ENCODE measurements at places on chromosomes 5 and 9.

GRCh38 chr5:175816348-175816747 lies 55.0 kb upstream of the CPLX2 start:
- DNase-seq: no peak

GRCh38 chr9:87464110-87464991 lies 33.3 kb upstream of the DAPK1 start:
- DNase-seq: no peak

DNA sequence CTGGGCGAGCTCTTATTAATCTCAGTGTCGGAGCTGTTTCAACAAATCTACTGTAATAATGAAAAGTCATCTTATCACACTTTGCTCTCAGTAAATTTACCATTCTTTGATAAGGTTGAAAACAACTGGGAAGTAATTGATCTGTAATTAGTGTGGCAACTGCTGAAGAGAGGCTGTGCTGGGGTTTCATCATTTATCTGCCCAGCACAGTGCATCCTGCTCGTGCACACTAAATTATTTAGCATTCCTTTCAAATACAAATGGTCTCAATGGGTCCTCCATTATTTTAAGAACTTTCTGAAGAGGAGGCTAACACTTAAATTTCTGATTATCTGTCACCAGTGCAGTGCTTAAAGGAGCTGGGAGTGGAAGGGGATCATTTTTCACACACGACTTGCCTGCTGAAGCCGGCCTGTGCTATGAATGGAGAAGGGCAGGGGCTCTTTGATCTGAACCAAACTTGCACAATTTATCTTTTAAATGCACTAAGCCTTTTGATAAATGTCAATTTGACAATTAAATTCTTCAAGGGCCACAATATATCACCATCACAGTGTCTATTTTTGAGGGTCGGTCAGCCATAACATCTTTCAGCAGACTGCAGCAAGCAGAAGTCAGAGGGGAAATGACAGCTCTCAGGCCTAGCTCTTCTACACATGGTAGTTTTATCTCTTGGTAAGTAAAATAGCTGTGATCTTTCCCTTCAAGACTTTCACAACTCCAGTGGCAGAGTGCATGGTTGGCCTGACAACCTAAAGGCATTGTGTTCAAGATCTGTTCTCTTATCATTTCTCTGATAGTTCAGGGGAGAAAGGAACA lies 106.4 kb upstream of the EFNA5 start:
- DNase-seq: no peak

DNA sequence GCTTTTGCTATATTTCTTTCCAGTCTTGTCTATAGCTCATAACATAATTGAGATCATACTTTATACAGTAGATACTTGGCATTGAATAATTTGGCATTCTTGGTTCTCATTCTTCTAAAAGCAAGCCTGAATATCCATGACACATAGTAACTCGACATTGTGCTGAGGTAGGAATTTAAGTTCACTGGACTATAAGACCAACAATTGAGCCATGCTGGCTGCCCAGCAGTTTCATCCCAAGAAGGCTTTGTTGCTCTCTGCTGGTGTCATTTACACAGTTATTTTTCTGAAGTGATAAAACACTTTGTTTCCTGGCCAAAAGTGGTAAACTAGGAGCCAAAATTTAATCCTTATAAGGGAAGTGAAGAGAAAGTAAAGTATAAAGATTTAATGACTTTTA lies 192.0 kb downstream of the ADAMTSL1 start:
- DNase-seq: no peak

DNA sequence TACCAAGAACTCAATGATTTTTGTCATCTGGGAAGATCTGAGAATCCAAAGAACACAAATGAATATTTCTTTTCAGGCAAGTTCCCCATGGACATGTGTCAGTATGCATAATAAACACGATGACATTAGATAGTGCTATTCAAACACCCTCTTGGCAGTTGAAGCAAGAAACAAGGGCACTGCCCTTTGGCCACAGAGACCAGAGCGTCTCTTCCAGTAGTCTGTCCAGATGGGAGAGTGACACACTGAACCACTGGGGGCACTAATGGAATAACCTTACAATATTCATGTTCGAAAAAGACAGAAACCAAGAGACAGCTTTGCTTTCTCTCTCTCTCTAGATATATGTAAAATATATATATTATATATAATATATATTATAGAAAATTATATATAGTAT lies 301.9 kb downstream of the CTNND2 start:
- no peak for DNase-seq

- DNase-seq: no peak
These were observed 2.8 kb upstream of the ENTREP1 start for GRCh38 chr9:69322256-69322655.

DNA sequence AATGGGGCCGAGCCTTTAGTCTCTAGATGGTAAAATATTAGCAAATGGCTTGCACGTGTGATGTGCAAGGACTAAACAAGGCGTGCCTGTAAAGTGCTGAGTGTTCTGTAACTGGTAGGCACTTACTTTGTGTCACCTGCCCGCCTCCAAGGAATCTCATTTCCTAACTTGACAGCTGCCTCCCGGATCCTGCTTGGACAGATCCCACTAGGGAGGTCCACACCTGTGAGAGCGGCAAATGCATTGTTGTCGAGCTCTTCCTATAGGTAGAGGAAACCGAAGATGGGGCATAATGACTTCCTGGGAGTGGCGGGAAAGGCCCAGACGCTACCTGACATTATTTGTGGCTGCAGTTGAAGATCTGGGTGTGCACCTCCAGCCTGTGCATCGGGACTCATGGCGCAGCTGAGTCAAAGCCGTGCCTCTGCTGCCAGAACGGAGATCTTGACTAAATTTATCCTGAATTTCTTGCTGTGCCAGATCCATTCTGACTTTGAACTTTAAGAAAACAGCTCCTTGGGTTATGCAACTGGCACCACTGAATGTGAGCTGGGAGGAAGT lies 79.8 kb downstream of the TENT4A start:
- DNase-seq: no peak

- DNase-seq: no peak
These were observed 409.5 kb downstream of the ARHGEF28 start for GRCh38 chr5:74035521-74035937.

GRCh38 chr9:38390851-38391250 lies 1.7 kb upstream of the ALDH1B1 start:
- DNase-seq: no peak

- DNase-seq: no peak
These were observed 99.8 kb downstream of the TAF11L14 start for GRCh38 chr5:17734011-17734410.

GRCh38 chr5:179378116-179378440 lies 32.8 kb upstream of the ADAMTS2 start:
- no peak for DNase-seq

DNA sequence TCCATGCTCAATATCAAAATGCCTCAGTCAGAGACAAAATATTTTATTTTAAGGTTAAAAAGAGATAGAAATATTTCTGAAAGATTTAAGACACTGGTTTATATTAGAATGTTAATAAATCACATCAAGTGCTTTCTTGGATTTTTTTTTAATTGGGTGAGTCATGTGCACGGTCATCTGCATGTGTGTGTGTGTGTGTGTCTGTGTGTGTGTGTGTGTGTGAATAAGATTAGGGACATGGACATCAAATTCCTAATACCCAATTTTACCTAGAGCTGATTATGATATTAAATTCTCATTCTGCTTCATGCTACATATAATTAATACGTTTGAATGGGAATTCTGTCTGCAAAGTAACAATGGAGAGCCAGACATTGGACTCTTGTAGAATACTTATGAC lies 122.9 kb downstream of the BASP1 start:
- no peak for DNase-seq

DNA sequence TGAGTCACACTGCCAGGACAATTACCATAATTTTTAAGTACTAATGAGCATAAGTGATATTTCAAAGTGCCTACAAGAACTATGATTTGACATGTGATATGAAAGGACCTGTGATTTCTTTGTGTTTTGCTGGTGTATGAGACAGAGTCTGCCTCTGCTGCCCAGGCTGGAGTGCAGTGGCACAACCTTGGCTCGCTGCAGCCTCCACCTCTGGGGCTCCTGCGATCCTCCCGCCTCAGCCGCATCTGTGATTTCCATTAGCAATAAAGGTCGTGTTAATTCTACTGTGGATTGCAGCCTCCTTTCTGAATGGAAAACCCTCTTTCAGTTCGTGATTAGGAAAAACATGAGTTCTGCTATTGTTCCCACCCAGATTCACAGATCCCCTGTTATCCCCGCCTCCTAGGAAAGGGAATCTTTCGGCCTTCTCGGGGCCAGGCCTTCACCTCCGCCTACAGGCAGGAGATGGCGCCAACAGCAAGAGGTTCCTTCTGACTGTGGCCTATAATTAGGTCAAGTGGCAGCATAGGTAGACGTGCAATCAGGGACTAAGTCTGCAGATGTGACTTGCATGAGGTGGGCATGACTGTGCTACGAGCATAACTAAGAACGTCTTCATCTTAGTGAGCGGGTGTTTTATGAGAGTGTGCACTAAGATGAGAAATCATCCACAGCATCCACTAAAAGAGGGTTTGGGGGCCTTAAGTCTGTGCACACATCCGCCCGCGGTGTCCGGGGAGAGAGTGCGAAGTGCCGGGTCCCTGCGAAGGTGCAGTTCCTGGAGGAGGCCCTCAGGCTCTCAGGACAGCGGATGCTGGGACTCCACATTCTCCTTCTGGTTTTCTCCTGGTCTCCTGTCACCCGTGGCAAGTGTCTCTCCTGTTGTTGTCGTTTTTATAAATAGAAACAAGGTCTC lies 23.1 kb downstream of the TRIM7 start:
- peak; percentile 83 for DNase-seq

GRCh38 chr9:99083051-99083450 lies 21.9 kb upstream of the TGFBR1 start:
- DNase-seq: no peak

DNA sequence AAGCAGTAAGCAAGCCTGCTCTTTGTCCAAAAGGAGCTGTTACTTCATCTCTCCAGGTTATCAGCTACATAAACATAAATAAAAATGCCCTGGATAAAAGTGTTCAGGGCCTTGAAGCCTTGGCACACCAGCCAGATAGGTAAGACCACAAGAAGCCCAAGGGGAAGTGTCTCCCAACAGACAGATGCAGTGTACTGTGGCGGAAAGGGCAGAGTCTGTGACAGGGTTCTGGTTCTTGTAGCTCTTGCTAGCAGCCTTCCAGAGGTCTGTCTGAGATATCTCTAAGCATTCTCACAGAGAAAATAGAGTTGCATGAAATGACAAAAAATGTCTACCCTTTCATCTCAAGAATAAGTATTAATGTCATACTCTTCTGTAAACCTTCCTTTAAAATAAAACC lies 30.1 kb downstream of the ISOC1 start:
- no peak for DNase-seq

DNA sequence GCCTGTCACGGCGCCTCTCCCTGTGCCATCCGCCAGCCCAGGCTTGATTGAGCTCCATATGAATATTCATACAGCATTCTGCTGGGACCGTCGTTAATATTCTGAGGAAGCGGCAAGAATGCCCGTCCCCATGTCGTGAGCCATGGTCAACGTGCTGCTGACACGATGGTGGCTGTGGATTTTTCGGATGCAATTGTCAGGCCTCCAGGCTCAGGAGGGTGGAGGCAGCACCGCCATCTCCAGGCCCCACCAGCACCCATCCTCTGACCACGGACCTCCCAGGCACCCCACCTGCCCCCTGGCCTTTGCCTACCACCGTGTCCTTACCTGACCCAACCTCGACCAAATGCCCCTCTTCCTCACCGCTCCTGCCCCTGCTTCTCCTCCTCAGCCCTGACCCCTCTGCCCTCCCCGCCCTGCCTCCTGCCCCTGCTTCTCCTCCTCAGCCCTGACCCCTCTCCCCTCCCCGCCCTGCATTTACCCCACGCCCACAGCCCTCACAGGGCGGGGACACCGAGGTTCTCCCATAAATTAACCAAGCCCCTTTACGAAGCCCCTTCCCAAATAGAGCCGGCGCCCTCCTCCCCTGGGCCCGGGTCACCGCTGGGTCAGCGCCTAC lies 9.9 kb downstream of the TMEM250 start:
- no peak for DNase-seq

- DNase-seq: no peak
These were observed 25.7 kb upstream of the IL9 start for GRCh38 chr5:135921388-135921787.

DNA sequence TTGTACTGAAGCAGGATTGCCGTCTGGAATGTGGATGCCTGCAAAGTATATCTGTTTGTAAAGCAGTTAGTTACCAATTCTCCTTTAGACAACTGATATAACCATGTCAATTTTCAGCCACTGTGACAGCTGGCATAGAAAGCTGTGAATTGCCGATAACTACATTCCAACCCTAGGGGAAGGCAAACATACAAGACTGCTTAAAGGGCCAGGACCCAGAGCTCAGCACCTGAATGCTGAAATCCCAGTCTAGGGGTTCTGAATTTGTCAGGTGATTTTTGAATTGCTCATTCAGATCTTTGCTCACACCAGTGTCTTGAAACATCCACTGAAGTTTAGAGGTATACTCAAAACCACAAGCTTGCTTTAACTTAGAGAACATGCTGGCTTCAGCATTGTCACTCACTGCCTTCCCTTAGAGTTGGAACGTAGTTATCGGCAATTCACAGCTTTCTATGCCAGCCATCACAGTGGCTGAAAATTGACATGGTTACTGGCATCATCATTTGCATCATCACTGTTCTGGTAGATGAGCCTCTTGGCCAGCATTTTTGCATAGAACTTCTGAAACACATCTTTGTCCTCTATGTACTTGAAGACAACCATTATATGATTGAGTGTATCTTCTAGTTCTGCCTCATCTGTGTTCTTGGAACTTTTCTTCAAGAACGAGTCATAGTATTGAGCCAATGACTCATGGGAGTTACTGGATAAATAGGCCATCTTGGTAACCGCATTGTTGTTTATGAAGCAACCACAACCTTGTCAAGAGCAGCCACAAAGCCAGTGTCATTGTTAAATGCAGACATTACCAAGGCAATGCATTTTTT lies 82.1 kb downstream of the CCDC192 start:
- peak; percentile 45 for DNase-seq

GRCh38 chr5:159858871-159859270 lies 57.4 kb upstream of the ADRA1B start:
- no peak for DNase-seq

GRCh38 chr5:80591352-80591751 lies 21.3 kb upstream of the ANKRD34B start:
- no peak for DNase-seq

GRCh38 chr5:128196791-128197190 lies 113.2 kb downstream of the SLC12A2 start:
- peak; percentile 25 for DNase-seq

DNA sequence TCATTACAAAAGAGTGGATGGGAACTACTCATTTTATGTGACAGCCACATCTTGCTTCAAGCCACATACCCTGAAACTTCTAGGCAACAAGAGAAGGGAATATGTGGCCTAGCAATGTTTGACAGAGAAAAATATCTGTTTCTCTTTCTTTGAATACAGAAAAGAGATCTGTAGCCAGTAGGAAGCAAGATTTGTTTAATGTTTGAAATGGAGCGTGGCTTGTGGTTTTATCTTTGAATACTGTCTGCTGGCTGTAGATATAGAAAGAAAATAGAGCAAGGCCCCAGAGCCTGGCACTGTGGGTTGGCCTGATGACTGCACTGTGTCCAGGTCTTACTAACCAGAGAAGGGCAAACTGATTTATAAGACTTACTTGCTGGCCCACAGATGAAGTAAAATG lies 133.8 kb downstream of the ARHGEF28 start:
- no peak for DNase-seq

- DNase-seq: no peak
These were observed 144.2 kb downstream of the GDNF start for GRCh38 chr5:37695647-37696046.
